ENCODE measurements at places on chromosomes 3 and 15.

GRCh38 chr3:42071904-42072812 is 19.0 kb upstream of the TRAK1 start:
- DNase-seq, result no peak

DNA sequence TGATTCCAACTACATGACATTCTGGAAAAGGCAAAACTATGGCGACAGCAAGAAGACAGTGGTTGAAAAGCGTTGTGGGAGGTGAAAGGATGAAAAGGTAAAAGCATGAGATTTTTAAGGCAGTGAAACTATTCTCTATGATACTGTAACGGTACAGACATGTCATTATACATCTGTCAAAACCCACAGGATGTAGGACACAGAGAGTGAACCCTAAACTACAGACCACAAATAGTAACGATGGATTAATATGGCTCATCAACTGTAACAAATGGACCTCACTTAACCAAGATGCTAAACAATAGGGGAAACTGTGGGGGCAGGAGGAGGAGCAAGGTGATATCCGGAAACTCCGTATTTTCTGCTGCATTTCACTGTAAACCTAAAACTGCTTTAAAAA is 39.1 kb downstream of the MYO9A start:
- no peak for DNase-seq

DNA sequence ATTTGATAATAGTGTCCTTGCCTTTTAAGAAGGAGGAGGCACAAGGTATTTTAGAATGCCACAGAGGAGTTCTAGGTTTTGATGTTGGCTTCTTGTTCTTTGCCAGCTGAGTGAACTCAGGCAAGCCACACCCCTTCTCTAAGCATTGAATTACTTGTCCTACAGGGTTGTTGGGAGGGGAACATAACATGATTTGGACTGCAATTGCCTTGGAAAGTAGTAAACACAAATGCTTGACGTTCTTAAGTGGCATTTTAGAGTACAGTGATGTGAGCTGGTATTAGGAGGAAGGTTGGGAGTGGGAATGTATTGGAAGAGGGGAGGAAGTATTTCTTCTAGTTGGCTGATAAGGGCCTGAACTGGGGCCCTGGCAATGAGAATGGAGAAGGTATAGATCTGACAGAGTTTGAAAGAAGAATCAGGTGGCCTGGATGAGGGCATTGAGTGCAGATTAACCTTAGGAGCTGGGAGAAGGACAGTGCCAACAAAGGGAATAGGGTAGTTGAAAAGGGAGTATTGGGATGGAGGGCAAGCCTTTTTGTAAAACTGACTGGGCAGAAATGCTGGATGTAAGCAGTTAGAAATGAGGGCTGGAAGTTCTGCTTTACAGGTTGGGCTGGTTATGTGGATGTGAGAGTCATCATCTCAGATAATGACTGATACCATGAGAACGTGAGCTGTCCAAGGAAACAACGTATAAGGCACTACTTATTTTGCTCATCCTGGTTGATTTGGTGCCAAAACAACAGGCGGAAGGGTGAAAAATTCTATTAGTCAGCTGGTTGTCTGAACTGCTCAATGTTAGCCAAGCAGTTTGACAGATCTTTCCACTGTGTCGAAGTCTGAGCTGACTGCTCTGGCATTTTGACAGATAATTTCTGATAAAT is 16.7 kb downstream of the KAT2B start:
- no peak for DNase-seq

GRCh38 chr3:195755791-195756676 is 35.3 kb downstream of the MUC20 start:
- DNase-seq, result no peak

- no peak for DNase-seq
Observed at GRCh38 chr15:42104095-42104891, 9.9 kb upstream of the PLA2G4D start.

- DNase-seq, result no peak
Observed at GRCh38 chr3:16355828-16356227, 90.8 kb downstream of the OXNAD1 start.

DNA sequence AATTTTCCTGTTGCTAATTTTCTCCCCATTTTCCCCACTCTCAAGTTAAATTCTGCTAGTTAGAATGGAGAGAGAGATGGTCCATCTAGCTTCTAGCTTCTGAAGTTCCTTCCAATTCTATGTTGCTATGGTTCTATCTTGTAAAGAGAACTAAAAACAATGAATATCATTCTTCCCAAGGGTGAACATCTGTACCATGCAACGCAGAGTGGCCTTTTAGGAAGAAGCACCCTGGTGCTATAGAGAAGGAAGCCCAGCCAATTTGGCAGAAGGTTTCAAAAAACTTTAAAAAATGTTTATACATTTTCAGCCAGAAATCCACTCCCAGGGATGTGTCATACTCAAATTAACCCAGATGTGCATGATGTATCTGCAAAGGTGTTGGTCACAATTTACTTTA is 149.1 kb downstream of the SEMA6D start:
- no peak for DNase-seq
